ENCODE measurements at places on chromosomes 13 and 19. TPM values are rescaled to one million over a fixed set of nuclear protein-coding genes. Genes with fewer than 3 reads are reported as not detected.
A peak's percentile ranks its signal among the peaks of the same experiment; 100 is the strongest.

- DNase-seq = no peak
- no peak overlapping the region for H3K27ac ChIP-seq
- no peak overlapping the region for H3K4me3 ChIP-seq
- H3K36me3 ChIP-seq = no peaks in the 10 kb centered on the region
- no peaks in the 10 kb centered on the region for H3K4me1 ChIP-seq
- H3K27me3 ChIP-seq = no peaks in the 10 kb centered on the region
These were observed 171.9 kb downstream of the ITGBL1 start for GRCh38 chr13:101624210-101624922.

DNA sequence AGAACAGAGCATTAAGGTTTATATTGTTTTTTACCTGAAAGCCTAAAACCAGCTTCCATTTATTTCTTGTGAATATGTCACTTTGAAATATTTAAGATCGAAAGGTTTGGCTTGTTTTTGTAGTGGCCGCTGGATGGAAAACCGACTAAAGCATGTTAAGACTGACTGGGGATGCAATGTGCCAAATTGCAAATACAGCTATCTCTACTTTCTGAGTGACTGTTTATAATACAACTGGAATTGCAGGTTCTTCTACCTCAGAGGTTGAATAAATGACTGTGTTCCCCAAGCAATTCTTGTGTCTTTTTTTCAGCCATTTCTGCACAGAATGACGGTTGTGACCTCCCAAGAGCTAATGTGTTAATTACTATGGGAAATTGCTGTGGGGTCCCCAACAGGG, 50.0 kb upstream of the TMTC4 start:
- no peaks in the 10 kb centered on the region for H3K27me3 ChIP-seq
- no peak for DNase-seq
- no peaks in the 10 kb centered on the region for H3K4me1 ChIP-seq

GRCh38 chr19:43439032-43439708, 24.5 kb downstream of the TEX101 start:
- no peak overlapping the region for H3K4me3 ChIP-seq
- H3K4me1 ChIP-seq = peaks cover 7% of the 10 kb centered on the region
- H3K36me3 ChIP-seq = no peaks in the 10 kb centered on the region
- no peak overlapping the region for H3K27ac ChIP-seq
- H3K27me3 ChIP-seq = no peaks in the 10 kb centered on the region
- DNase-seq = no peak

- no peaks in the 10 kb centered on the region for H3K27me3 ChIP-seq
- H3K4me1 ChIP-seq = no peaks in the 10 kb centered on the region
- DNase-seq = no peak
- H3K36me3 ChIP-seq = no peaks in the 10 kb centered on the region
- no peak overlapping the region for H3K27ac ChIP-seq
These were observed 1.8 kb downstream of the MAB21L1 start for GRCh38 chr13:35474496-35475211.

DNA sequence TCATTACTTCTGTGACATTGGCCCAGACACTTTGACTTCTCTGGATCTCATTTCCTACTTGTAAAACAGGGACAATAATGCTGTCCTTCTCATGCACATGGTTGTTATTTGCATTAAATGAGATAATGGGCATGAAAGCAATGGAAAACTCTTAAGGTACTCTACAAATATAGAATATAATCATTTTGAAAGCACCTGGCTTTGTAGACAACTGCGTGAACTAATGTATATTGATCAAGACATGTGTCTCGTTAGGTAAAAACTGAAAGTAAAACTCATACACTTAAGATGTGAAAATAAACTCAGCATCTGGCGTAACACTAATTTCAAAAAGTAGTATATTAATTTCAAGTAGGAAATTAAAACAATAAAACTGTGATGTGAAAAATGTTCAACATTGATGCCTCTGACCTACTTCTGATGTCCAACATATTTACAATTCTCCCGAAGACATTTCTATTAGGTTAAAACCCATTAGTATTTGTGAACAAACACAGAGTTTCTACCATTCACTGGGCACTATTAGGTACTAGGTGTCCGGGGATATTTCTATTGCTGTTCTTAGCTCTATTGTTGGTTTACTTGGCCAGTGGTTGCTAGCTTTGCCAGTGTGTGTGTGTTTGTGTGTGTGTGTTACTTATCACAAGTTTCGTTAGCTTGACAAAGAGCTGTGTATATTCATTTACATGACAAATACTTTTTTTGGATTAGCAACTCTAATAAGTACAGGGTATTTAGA, 220.5 kb downstream of the KCNRG start:
- H3K36me3 ChIP-seq = no peaks in the 10 kb centered on the region
- no peak overlapping the region for H3K27ac ChIP-seq
- no peaks in the 10 kb centered on the region for H3K27me3 ChIP-seq
- no peaks in the 10 kb centered on the region for H3K4me1 ChIP-seq

- peak overlapping the region; percentile 100 for H3K27ac ChIP-seq
- H3K36me3 ChIP-seq = no peaks in the 10 kb centered on the region
- no peaks in the 10 kb centered on the region for H3K27me3 ChIP-seq
- peaks cover 21% of the 10 kb centered on the region for H3K4me1 ChIP-seq
- H3K4me3 ChIP-seq = peak overlapping the region; percentile 58
These were observed 37.3 kb downstream of the NFIC start for GRCh38 chr19:3403489-3404323.

DNA sequence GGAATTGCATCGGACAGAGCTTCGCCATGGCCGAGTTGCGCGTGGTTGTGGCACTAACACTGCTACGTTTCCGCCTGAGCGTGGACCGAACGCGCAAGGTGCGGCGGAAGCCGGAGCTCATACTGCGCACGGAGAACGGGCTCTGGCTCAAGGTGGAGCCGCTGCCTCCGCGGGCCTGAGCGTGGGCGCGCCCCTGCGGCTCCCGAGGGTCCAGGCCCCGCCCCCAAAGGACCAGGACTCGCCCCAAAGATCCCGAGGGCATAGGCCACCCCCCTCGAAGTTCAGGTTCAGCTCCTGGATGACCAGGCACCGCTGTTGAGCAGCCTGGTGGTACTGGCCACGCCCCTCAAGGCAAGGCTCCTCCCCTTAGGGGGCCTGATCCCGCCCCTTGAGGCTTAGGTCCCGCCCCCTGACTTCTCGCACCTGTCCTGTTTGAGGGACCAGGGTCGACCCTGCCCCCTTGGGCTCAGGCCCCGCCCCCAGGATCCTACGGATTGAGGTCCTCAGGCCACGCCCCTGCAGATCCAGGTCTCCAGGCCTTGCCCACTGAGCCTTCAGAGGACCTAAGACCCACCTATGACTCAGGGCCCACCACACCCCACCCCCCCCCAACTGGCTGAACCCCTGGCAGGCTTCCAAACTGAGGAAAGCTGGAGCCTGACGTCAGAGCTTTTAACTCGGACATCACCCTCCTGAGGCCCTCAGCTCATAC, 43.1 kb downstream of the CYP4F22 start:
- peak; percentile 25 for DNase-seq
- peaks cover 19% of the 10 kb centered on the region for H3K4me1 ChIP-seq
- H3K27me3 ChIP-seq = peaks cover 50% of the 10 kb centered on the region
- no peak overlapping the region for H3K27ac ChIP-seq

GRCh38 chr13:109816808-109817203, 30.4 kb upstream of the IRS2 start:
- DNase-seq = no peak
- no peak overlapping the region for H3K4me3 ChIP-seq
- H3K36me3 ChIP-seq = no peaks in the 10 kb centered on the region
- H3K27ac ChIP-seq = no peak overlapping the region
- no peaks in the 10 kb centered on the region for H3K4me1 ChIP-seq
- no peaks in the 10 kb centered on the region for H3K27me3 ChIP-seq

DNA sequence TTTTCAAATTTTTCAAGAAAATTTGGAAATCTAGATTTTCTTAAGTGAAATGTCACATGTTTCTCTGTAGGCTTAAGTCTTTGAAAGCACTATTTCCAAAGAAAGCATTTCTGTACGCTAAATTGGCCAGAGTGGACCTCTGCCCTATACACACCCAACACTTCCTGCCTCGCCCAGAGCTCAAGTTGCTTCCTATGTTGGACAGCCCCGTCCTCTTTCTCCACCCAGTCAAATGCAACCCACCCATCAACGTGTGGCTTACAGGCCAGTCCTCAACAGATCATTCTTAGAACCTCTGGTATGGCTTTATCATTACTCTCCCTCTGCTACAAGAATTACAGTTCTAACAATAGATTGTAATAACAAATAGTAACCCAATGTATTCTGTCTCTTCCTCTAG, 24.2 kb downstream of the KLF12 start:
- no peak overlapping the region for H3K4me3 ChIP-seq
- DNase-seq = peak; percentile 11
- H3K4me1 ChIP-seq = peaks cover 20% of the 10 kb centered on the region
- H3K36me3 ChIP-seq = no peaks in the 10 kb centered on the region
- H3K27me3 ChIP-seq = no peaks in the 10 kb centered on the region

DNA sequence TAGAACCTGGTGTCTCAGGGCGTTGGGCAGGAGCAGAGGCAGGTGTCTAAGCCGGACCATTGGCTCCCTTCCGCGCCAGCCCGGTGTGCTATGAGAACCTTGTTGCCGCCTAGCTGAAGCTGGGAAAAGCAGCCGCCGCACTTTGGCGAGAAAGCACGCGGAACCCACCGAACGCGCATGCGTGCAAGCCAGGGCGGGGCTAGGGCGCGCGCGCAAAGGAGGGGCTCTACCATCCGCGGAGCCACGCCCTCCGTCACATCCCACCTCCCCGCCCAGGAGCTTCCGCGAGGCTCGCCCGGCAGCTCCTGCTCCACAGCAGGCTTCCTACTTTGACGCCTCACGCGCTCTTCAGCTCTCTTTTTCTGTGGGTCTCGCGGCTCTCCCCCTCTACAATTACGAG, 51.3 kb downstream of the WDR87 start:
- peaks cover 10% of the 10 kb centered on the region for H3K27me3 ChIP-seq
- no peaks in the 10 kb centered on the region for H3K4me1 ChIP-seq
- DNase-seq = peak; percentile 13
- no peaks in the 10 kb centered on the region for H3K36me3 ChIP-seq
- no peak overlapping the region for H3K4me3 ChIP-seq

- H3K36me3 ChIP-seq = no peaks in the 10 kb centered on the region
- no peaks in the 10 kb centered on the region for H3K27me3 ChIP-seq
- H3K4me1 ChIP-seq = peaks cover 8% of the 10 kb centered on the region
- no peak for DNase-seq
- no peak overlapping the region for H3K4me3 ChIP-seq
- H3K27ac ChIP-seq = no peak overlapping the region
These were observed 22.5 kb upstream of the KLF2 start for GRCh38 chr19:16301999-16302694.

- no peak overlapping the region for H3K27ac ChIP-seq
- no peaks in the 10 kb centered on the region for H3K27me3 ChIP-seq
- H3K36me3 ChIP-seq = no peaks in the 10 kb centered on the region
- H3K4me3 ChIP-seq = no peak overlapping the region
- no peaks in the 10 kb centered on the region for H3K4me1 ChIP-seq
These were observed 440.5 kb downstream of the ITGBL1 start for GRCh38 chr13:101893021-101893420.

- H3K27me3 ChIP-seq = no peaks in the 10 kb centered on the region
- H3K27ac ChIP-seq = no peak overlapping the region
- H3K4me1 ChIP-seq = no peaks in the 10 kb centered on the region
- H3K36me3 ChIP-seq = no peaks in the 10 kb centered on the region
These were observed 55.4 kb downstream of the DPF1 start for GRCh38 chr19:38168637-38169036.

DNA sequence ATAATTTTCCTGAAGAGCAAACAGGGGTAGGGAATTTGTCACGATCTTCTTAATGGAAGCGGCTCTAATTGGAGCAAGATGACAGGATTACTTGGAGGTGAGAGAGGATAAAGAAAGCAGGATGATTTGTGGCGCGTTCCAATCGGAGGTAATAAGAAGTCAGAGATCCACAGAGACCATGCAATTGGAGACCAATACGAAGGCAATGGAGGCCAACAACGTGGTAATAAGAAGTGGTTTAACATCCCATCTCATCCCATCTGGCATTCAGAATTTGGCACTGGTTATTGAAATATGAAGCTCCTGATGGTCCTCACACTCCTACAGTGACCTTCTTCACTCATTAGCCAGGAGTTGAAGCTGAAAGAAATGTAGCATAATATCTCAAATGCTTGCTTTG, 130.6 kb downstream of the DLEU7 start:
- no peak overlapping the region for H3K4me3 ChIP-seq
- no peaks in the 10 kb centered on the region for H3K4me1 ChIP-seq
- no peaks in the 10 kb centered on the region for H3K36me3 ChIP-seq
- no peak for DNase-seq
- H3K27me3 ChIP-seq = no peaks in the 10 kb centered on the region
- no peak overlapping the region for H3K27ac ChIP-seq

GRCh38 chr13:111212517-111212873, 97.4 kb downstream of the ARHGEF7 start:
- DNase-seq = no peak
- H3K4me3 ChIP-seq = no peak overlapping the region
- H3K4me1 ChIP-seq = peaks cover 100% of the 10 kb centered on the region
- H3K27ac ChIP-seq = no peak overlapping the region
- H3K36me3 ChIP-seq = no peaks in the 10 kb centered on the region

GRCh38 chr13:39998166-39998565, 342.7 kb downstream of the COG6 start:
- H3K4me1 ChIP-seq = no peaks in the 10 kb centered on the region
- H3K27ac ChIP-seq = no peak overlapping the region
- no peaks in the 10 kb centered on the region for H3K27me3 ChIP-seq
- H3K36me3 ChIP-seq = no peaks in the 10 kb centered on the region
- H3K4me3 ChIP-seq = no peak overlapping the region

- no peaks in the 10 kb centered on the region for H3K36me3 ChIP-seq
These were observed 414.2 kb downstream of the FOXO1 start for GRCh38 chr13:40252241-40252640.

GRCh38 chr13:31184981-31185645, 14.7 kb upstream of the B3GLCT start:
- no peak overlapping the region for H3K4me3 ChIP-seq
- H3K27ac ChIP-seq = no peak overlapping the region
- DNase-seq = no peak
- H3K36me3 ChIP-seq = no peaks in the 10 kb centered on the region
- no peaks in the 10 kb centered on the region for H3K27me3 ChIP-seq

- H3K27me3 ChIP-seq = no peaks in the 10 kb centered on the region
- DNase-seq = no peak
- H3K4me1 ChIP-seq = no peaks in the 10 kb centered on the region
- H3K36me3 ChIP-seq = no peaks in the 10 kb centered on the region
These were observed 41.1 kb downstream of the SERP2 start for GRCh38 chr13:44414716-44415115.

Gene ZNF229
- 6.0 TPM for total RNA-seq

Gene GSX1
- total RNA-seq = not detected

Gene THAP8
- total RNA-seq = 3.2 TPM

Gene CGB1
- not detected for total RNA-seq

Gene STK24
- total RNA-seq = 60.0 TPM

Gene KASH5
- not detected for total RNA-seq
